Stimulated activated CD8-positive, alpha-beta memory T cell treated with anti-CD3 and anti-CD28 coated beads, Interleukin-4, amount 100 ng/mL, for 1 hour (primary cell): ENCODE measurements at places on chromosomes 6 and 20.

DNA sequence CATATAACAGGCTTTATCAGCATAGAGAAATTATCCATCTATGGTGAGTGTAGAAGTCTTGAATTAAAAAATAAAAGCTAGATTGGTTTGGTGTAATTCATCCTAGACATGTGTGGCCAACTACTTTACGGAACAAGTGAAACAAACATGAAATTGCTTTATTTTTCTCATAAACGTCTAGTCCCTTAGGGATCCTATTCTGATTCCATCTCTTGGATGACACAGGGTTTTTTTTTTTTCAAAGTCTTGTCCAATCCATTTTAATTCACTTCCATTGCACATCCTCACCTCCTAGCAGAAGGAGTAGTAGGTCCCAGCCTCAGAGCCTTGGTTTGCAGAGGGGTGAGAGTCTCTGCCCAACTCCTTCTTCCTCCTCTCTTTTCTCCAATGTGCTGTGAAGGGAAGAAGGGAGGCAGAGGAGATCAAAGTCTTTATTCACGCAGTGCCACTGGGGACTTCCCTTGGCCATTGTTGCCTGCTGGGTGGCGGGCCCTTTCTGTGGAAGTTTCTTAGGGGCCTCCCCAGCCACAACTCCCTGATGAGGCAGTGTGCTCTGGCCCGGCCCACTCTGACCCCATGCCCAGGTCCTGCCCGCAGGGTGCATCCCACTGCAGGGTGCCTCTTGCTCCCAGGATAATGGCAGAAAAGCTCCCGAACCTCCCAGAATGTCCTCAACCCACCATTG, 104.4 kb upstream of the SNX9 start:
- no peak for DNase-seq

DNA sequence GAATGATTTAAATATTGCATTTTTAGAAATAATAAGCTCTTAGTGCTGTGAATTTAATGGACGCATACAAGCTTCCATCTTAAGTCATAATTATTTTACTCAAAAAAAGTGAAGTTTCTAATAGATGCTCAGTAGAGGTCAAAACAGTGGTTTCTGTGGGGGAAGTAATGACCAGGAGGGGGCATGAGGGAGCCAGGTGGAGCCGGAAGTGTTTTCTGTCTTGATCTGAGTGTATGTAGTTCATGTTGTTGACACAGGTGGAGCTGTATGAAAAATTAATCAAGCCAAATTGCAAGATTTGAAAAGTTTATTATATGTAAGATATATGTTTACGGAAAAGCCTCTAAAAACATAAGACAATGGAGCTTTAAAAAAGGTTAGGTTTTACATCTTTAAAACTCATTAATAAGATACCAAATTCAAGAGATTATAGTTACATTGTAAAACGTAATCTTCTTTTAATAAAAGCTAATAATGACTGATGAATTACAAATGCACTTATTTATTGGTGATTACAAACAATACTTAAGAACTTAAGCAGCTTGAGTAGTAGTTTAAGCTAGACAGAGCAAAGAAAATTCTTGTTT, 68.0 kb downstream of the PLAGL1 start:
- DNase-seq: peak; percentile 15

DNA sequence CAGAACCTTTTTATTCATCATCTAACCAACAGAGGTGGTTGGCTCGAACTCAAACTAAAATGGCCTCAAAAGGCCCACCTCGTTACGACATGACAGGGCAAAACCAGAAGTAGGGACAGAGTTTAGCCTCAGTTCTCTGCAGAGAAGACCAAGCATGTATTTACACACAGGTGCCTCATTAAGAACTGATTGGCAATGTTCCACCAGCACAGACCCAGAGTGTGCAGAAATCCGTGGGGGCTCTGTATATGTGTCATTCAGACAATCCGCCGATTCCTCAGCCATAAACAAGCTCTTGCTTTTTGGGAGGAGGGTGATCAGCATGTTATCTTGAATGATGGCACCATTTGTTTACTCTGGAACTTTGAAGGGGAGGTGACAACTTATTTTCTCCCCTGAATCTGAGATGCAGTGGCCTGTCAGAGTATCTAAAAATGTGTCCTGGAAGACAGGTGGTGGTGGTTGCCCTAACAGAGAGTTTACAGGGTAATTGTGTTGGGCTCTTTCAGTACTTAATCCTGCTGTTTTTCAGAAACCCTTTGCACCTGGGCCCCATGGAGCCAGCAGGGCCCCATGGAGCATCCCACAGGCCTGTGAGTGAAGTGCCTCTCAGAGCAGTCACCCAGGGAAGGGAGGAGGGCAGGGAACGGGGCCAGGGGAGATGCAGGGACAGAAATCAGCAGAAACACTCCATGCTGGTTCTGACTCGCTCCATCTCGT, 29.1 kb upstream of the C20orf203 start:
- DNase-seq: no peak

DNA sequence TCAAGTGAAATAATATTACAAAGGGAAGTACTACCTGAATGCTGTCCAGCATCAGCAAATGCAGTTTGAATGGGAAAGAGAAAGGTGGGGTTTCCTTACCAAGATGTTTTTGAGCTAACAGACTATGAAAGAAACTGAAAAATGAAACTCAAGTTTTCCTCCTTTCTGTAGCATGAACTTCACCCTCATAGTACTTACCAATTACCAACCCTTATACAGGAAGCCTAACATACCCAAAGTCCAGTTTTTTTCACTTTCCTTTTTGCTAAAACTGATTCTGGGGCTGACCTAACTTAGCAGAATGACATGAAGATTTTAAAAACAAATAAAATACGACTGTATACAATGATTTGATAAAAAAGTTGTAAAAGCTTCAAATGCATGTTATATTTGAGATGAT, 5.2 kb downstream of the ZNFX1 start:
- no peak for DNase-seq

GRCh38 chr6:27889628-27890444, 22.4 kb downstream of the OR2B2 start:
- no peak for DNase-seq

- DNase-seq: no peak
Measured at GRCh38 chr6:28782113-28782673, 141.6 kb downstream of the TRIM27 start.

DNA sequence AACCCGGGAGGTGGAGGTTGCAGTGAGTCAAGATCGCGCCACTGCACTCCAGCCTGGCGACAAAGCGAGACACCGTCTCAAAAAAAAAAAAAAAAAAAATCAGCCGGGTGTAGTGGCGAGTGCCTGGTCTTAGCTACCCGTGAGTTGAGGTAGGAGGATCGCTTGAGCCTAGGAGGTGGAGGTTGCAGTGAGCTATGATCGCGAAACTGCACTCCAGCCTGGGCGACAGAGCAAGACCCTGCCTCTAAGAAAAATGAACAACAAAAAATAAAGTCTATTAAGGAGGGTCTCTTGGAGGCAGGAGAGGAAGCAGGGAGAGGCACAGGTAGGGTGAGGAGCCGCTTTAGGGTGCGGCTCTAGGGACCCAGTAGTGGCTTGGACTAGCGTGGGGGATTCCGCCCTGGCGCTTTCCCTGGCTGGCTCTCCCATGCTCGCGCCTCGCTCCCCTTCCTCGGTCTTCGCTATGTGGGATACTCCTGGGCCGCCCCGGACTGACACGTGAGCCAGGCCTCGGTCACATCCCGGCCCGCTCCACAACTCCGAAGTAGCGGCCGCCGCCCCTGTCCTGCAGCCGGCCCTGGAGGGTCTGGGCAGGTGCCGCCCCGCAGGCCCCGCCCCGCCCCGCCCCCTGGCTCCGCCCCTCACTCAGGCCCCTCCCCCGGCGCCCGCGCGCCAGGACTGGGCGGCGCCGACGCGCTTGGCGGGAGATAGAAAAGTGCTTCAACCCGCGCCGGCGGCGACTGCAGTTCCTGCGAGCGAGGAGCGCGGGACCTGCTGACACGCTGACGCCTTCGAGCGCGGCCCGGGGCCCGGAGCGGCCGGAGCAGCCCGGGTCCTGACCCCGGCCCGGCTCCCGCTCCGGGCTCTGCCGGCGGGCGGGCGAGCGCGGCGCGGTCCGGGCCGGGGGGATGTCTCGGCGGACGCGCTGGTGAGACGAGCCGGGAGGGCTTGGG, at the start of gene MYBL2:
MYBL2 (plus strand) TSS at position 739 of the 953 bp plus-strand sequence; CDS start at position 909, 170 bp downstream.
- peak; percentile 46 for DNase-seq

GRCh38 chr20:17681726-17682102, 328 bp downstream of the RRBP1 start:
- peak; percentile 6 for DNase-seq

GRCh38 chr20:20184149-20184548, 131.8 kb downstream of the CFAP61 start:
- no peak for DNase-seq

- DNase-seq: no peak
Measured at GRCh38 chr6:169969372-169970099, 218.1 kb downstream of the ERMARD start.

DNA sequence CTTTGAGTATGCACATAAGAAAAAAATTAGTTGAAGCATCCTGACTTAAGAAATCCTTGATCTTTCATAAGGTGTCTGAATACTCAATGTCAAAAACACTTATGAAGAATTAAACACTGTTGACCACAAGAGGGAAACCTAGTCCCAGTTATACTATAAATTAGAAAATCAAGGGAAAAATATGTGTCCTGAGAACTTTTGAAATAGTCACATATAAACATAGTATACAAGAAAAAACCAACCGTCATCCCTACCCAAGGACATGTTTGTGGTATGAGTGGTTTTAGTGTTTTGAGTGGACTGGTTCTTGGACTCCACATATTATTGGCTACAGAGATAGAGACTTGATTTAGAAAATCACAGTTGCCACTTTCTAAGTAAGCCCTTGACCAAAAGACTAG, 7.6 kb upstream of the HLA-DRA start:
- DNase-seq: no peak

GRCh38 chr6:122494665-122495272, 23.2 kb upstream of the SERINC1 start:
- DNase-seq: no peak

DNA sequence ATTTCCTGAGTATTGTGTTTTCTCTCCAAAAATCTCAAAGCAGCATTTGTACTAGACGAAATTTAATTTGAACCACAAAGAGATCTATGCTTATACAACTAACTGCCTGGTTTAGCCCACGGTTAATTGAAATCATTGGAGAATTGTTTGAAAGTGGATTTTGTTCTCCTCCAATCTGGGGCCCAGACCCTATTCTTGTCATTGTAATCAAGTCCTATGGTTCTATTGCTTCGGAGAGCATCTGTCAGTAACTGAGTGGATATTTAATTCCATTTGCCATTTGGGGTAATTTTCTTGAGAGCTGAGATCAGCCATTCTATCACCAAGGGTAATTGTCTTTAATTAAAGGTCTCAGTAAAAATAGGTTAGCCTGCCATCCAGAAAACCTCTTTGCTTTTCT, 117.0 kb upstream of the KCNG1 start:
- DNase-seq: no peak

DNA sequence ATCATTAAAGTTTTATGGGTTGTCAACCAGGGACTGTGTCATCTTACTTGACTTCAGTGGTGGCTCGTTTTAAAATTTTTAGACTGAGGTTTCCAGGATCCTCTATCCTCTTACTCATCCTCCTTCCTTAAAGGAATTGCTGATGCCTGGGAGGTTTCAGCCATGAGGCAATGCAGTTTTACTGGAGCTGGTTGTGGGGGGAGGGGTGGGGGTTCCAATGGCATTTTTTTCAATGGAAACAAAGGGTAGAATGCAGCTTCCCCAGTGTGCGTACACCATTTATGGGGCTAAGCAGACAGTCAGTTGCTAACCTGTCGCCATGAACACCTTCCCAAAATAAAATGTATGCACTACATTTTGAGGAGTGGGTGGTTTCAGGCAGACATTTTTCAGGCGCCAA, 88.0 kb downstream of the METTL24 start:
- DNase-seq: no peak

GRCh38 chr6:161272635-161273273, 1.1 kb downstream of the AGPAT4 start:
- DNase-seq: no peak

- no peak for DNase-seq
Measured at GRCh38 chr6:52144196-52145076, 41.7 kb upstream of the IL17A start.

- no peak for DNase-seq
Measured at GRCh38 chr6:137353346-137353745, 134.2 kb upstream of the IFNGR1 start.

DNA sequence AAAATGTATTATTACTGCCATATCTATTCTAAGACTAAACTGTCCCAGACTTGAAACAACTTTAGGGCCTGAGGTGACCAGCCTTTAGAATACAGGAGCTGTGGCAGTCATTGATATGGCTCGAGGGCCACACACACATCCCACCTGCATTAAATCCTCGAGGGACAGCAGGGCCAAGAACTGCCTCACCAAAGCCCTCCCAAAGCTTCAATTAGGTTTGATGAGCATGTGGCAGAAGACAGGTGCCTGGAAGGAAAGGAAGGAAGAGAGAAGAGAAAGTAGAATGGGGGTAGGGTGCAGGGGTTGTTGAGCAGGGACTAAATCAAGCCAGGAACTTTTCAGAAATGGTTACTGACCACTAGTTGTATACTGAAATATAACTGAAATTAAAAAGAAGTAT, 115.0 kb downstream of the PDSS2 start:
- DNase-seq: no peak

DNA sequence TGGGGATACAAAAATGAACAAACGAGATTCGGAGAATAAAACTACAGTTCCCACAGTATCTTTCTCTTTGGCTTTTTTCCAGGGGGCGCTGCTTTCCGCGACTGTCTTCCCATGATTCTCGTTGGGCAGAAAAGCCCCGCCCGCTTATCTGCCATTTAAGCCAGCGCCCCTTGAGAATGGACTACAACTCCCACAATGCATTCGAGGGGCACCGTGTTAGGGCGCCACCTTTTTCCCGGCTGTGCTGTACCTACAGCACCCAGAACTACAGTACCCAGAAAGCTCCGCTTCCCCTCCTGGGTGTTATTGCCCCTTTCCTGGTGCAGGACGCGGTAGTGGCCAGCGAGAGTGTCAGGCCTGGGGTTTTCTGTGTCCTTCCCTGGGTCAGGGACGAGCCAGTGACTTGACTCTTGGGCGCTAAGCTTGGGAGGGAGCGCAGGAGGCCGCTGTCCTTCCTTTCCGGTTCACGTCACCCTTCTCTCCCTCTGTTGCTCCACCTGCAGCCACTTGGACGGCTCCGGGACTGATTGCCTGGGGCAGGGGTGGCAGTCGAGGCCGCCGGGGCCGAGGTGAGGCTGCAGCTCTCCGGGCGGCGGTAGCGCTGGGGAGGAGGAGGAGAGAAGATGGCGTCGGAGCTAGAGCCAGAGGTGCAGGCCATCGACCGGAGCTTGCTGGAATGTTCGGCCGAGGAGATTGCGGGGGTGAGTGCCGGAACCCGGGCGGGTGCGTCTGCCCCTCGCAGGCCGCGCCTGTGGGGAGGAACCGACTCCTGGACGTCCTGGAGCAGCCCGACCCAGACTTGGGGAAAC, at the start of gene UBR2:
UBR2 (plus strand) TSS at position 333 of the 809 bp plus-strand sequence; CDS start at position 624, 291 bp downstream.
- DNase-seq: peak; percentile 87

DNA sequence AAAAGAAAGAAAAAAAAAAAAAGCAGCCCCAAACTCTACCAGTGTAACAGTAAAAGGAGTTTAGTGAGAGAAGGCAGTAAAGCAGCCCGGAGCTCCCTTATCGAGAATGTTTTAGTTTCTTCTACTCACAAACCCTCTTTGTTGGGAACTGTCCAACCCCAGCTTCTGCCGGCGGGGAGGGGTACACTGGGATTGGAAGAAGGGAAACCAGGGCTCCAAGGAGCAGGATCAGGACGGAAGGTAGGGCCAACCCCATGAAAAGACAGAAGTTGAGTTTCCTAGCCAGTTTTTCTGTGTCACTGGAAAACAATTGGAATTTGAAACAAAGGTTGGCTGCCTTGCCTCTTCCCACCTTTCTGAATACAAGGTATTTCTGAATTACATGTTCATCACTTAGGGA, 66.0 kb downstream of the KIZ start:
- no peak for DNase-seq
